Neural crest cell (in vitro differentiated cells): ENCODE measurements at places on chromosomes 5 and 9.

DNA sequence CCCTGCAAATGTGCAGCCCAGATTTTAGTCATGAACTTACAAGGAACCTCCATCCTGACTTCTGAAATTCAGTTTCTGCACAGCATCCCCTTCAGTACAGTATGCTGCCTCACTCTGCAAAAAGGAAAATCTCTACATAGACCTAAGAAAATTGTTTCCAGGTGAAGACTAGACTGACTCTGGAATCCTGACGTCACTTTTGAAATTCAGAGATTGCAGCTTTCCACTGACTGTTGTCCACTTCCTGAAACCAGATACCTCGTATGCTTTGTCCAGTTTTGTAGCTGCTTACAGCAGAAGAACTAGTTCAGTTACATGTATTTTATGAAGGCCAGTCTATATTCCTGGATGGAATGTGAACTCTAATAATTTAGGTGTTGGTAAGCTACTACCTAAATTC lies 629.3 kb upstream of the ST8SIA4 start:
- no peak for DNase-seq

- DNase-seq, result no peak
Observed at GRCh38 chr9:118686959-118687358, 682.3 kb downstream of the BRINP1 start.

DNA sequence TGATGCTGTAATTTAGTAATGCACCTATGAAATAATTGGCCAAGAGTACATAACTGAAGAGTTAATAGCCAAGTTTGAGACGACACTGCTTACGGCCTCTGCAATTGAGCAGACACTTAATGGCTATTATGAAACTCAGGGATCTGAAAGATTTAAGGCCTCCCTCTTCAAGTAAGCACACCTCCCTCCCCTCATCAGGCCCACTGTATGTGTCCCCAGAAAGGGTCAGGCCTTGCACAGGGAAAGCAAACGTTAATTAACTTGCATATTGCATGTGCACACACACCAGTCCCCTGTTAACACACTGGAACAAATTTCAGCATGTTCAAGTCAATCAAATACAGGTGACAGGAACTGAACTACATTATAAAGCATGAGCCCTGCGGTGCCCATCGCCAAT lies 163.6 kb downstream of the SPOCK1 start:
- DNase-seq, result no peak

DNA sequence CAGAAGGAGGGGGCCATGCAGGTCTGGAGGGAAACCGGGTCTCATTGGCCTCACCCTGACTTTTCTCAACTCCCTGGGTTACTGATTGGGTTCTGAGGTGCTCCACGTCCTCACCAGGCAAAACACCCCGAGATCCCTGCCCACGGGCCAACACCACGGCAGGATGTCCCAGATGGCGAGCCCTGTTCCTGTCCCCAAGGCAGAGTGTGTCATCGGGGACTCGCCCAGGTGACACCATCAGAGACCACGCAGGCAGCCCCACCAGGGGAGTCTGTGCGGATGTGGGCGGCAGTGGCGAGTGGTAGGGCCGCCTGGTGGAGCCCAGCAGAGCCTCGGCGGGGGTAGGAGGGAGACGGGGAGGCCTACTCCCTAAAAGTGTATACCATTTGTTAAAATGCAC lies 59.0 kb upstream of the UBAC1 start:
- DNase-seq, result no peak

DNA sequence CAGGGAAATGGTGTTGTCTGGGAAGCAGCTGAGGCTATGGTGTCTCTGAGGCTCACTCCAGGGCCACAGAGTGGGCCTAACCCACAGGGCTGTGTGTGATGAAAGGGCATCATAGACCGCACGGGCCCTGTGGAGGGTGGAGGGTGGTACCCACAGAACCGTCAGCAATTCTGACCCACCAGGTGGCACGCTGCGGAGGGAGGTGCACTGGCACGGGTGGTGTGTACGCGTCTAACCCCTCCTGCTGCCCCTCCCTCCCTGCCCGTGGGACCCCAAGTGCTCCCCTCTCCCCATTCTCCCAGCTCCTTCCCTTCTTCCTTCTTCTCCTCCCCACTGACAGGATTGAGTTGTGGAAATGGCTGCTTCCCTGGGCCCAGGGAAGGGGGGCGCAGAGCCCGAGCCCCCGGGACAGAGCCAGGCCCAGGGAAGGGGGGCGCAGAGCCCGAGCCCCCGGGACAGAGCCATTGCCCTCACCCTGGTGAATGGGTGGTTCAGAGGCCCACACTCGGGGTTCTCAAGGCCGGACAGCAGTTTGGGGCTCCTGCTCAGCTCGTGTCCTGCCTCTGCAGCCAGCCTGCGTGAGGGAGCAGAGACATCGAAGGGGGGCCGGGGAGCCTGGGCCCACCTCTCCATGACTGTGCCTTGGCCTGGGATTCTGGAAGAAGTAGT lies 6.8 kb downstream of the LCN10 start:
- no peak for DNase-seq

DNA sequence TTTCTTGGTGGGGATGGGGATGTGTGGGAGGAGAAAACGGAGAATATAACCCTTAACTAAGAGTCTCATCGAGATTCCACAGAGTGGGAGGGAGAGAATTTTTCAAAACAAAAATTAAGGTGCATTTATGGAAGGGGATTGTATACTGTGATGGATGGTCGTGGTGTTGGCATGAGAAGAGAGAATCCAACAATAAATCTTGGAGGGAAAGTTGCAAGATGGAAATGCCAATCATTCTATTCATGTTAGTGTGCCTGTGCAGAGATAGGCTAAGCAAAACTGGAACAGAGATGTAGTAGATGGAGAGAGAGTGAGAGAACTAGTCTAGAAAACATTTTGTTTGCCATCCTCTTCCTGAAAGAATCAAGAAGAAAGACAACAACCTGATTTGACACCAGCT lies 613.1 kb downstream of the EBF1 start:
- no peak for DNase-seq

DNA sequence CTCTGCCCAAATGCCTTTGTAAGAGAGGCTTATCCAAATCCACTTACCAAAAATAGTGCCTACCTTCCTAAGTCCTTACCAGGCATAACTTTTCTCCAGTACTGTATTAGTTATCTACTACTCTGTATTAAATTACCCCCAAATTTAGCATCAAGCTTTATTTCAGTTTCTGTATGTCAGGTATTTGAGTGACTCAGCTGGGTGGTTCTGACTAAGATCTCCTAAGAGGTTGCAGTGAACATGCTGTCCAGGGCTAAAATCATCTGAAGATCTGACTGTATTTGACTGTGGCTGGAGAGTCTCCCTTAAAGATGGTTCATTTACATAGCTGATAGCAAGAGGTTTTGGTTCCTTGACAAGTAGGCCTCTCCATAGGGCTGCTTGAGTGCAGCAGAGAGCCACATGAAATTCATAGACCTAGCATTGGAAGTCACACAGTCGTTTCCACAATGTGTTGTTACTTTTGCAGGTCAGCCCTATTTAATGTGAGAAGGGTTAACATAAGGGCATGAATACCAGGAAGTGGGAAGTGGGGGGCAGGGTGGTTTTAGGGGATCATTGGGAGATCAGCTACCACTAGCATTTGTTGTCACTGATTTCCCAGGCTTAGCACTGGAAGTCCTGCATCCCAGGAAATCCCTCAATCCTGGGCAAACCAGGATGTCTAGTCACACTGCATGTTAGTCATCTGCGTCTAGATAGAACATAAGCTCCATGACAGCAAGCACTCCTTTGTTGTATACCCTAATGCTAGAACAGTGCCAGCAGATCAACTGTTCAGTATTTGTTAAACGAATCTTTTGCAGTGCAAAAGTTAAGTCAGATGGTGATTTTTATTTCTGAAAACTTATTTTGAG lies 2.0 kb upstream of the ZNF622 start:
- no peak for DNase-seq

- no peak for DNase-seq
Observed at GRCh38 chr5:127876384-127876783, 173.2 kb downstream of the CCDC192 start.

DNA sequence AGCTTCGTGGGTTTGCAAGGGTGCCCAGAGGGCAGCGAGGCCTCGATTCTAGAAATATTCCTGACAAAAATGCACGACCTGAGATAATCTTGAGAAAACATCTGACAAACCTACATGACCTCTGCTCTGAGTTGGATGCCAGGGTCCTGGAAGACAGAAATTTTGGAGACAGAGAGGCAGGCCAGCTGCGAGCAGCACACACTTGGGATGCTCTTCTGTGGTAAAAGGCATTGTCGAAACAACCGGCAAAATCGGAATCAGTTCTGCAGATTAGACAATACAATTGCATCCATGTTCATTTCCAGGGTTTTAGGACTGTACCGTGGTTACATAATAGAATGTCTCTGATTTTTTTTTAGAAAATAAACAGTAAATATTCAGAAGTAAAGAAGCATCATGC lies 74.2 kb downstream of the GADD45G start:
- DNase-seq, result no peak

DNA sequence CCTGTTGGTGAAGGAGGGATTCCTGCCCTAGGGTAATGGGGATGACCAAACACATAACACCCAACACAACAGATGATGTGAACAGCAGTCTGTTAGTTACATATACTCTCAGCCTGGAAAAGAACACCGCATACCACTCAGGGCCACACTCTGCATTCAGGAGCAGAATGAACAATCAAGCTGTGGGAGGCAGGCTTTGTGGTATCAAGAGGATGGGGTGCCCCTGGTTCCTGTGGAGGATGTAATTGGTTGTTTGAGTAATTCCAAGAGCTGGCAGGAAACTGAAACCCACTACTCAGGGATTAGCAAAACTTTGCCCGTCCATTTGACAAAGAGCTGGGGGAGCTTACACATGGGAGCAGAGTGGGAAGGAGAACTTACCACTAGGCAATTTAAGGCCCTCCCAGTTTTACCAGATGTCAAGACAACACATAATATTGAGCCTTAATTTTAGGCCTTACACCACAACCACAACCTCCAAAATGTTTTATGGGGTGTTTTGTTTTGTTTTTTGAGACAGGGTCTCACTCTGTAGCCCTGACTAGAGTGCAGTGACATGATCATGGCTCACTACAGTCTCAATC lies 15.6 kb upstream of the PRKAA1 start:
- no peak for DNase-seq

- no peak for DNase-seq
Observed at GRCh38 chr5:148735301-148735835, 81.0 kb upstream of the HTR4 start.

DNA sequence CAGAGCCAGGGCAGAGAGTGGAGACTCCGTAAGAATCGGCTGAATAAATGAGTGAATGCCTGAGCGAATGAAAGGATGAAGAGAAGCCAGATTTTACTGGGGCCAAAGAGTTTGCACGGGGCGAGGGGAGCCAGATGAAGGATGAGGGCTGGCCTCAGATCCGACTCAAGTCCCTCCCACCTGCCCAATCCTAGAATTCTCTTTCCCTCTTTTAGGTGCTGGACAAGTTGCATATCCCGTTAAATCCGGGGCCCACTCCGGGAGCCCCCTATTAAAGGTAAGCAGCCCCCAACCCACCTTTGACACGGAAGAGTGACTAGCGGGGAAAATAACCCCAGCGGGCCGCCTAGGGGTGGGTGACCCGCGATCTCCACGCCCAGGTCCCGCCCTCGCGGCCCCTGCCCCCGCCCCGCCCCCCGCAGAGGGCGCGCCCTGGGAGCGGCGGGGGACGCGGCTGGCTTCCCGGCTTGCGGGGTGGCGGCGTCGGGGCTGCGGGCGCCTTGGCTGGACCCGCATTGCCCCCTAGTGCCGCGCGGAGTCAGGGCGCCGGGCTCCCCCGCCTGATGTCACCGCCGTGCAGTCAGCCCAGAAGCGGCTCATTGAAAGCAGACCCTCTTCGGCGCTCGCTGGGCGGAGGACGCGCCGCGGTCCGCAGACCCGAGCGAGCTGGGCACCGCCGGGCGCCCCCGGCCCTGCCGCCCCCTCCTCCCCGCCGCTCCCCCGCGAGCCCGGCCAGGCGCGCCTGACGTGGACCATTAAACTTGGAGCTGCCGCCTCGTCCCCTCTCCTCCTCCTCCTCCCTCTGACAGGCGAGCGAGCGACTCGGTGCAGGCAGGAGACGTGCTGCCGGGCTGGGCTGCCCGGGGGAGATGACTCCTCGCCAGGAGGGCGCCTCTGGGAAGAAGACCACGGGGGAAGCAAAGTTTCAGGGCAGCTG lies at the start of gene ADRA1B:
Gene ADRA1B, plus strand, starts transcription at position 579 of the 937 bp plus-strand sequence. CDS start 424 bp downstream, outside the sequence.
- DNase-seq, result peak; percentile 67

DNA sequence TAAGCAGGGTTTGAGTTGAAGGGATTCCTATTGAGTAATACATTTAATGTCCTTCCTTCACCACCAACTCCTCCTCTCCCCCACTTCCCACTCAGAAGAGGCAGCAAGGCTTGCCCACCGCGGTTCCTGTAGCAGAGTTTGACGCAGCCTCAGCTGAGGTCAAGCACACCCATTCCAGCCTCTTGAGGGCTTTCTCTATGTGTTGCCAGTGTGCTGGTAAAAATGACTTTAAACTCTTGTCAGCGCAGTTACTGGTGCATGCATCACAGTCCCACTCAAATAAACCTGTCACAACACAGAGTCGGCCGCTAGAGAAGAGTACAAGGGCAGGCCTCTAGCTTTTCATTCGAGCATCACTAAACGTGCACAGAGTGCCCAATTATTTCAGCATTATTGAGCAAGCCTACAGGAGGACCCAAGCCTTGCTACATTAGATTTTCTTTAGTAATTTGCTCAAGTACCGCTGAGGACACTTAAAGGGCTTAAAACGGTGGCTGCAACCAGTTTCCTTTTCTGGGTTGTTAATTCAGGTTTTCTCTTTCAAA lies 79.6 kb downstream of the TLE4 start:
- no peak for DNase-seq

DNA sequence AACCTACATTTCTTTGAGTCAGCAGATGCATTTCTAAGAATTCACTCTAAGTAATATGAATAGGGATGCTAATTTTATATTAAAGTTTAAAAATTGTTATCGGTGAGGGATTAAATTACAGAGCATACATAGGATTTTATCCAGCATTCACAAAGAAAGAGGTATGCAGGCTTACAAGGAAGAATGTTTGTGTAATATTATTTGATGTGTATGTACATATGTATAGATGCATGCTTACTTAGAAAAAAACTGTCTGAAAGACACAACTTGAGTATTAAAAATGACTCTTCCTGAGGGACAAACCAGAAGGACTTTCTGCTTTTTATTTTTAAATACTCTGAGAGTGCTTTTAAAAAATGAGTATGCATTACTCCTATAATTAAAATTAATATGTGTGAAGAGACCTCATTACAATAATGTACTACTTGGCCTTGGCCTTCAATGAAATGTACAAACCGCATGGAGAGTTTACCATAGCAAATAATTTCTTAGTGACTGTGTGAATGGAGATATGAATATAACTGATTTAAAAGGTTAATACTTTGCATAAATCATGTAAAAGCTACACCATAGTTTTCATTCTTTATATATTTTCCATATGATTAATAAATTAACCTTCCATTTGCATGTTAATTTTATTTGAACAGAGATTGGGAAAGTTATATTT lies 77.0 kb downstream of the GDA start:
- no peak for DNase-seq

- peak; percentile 2 for DNase-seq
Observed at GRCh38 chr5:161546095-161546469, 443 bp downstream of the GABRB2 start.

- DNase-seq, result no peak
Observed at GRCh38 chr5:148499452-148499851, 115.7 kb downstream of the FBXO38 start.

- no peak for DNase-seq
Observed at GRCh38 chr5:132751444-132751843, 4.2 kb downstream of the CCNI2 start.

GRCh38 chr5:153157156-153157555 lies 333.3 kb upstream of the GRIA1 start:
- DNase-seq, result no peak
